ENCODE measurements at places on chromosomes 3 and 15.

- no peaks in the 10 kb centered on the region for H3K27me3 ChIP-seq
- H3K4me3 ChIP-seq, result no peak overlapping the region
- DNase-seq, result no peak
- H3K4me1 ChIP-seq, result no peaks in the 10 kb centered on the region
- no peak overlapping the region for H3K27ac ChIP-seq
- H3K36me3 ChIP-seq, result no peaks in the 10 kb centered on the region
Observed at GRCh38 chr3:175212896-175213295, 353.8 kb downstream of the NAALADL2 start.

- no peak overlapping the region for H3K27ac ChIP-seq
- H3K4me1 ChIP-seq, result peaks cover 5% of the 10 kb centered on the region
- DNase-seq, result no peak
- H3K4me3 ChIP-seq, result no peak overlapping the region
Observed at GRCh38 chr3:110625201-110625747, 446.3 kb upstream of the NECTIN3 start.

- H3K4me1 ChIP-seq, result no peaks in the 10 kb centered on the region
- DNase-seq, result no peak
- no peak overlapping the region for H3K27ac ChIP-seq
- H3K4me3 ChIP-seq, result no peak overlapping the region
- no peaks in the 10 kb centered on the region for H3K27me3 ChIP-seq
- H3K36me3 ChIP-seq, result no peaks in the 10 kb centered on the region
Observed at GRCh38 chr15:59252137-59252536, 45.5 kb downstream of the LDHAL6B start.

DNA sequence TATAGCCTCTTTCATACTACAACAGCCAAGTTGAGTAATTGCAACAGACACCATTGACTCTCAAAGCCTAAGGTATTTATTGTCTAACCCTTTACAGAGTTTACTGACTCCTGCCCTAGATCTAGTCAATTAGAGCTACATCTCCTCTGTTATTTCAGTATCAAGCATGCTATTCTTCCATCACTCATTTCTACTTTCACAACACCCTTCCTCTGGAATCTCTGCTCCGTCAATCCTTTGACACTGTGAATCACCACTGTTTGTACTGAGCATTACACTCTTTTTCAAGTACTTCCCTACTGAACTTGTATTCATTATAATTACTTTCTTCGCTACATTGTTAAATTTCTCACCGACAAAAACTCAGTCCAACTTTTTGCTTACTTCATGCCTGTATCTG is 121.8 kb downstream of the ZNF609 start:
- H3K27ac ChIP-seq, result no peak overlapping the region
- H3K4me1 ChIP-seq, result no peaks in the 10 kb centered on the region
- H3K4me3 ChIP-seq, result no peak overlapping the region
- peaks cover 3% of the 10 kb centered on the region for H3K36me3 ChIP-seq
- H3K27me3 ChIP-seq, result no peaks in the 10 kb centered on the region

DNA sequence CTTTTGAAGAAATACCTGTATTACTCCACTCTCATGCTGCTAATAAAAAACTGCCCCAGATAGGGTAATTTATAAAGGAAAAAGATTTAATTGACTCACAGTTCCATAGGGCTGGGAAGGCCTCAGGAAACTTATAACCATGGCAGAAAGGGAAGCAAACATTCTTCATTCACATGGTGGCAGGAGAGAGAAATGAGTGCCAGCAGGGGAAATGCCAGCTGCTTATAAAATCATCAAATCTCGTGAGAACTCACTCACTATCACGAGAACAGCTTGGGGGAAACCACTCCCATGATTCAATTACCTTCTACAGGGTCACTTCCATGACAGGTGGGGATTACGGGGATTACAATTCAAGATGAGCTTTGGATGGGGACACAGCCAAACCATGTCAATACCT is 18.7 kb downstream of the MFSD1 start:
- H3K4me3 ChIP-seq, result no peak overlapping the region
- H3K27ac ChIP-seq, result no peak overlapping the region
- no peak for DNase-seq
- no peaks in the 10 kb centered on the region for H3K4me1 ChIP-seq

- no peak for DNase-seq
- H3K4me3 ChIP-seq, result no peak overlapping the region
- H3K27ac ChIP-seq, result no peak overlapping the region
- no peaks in the 10 kb centered on the region for H3K27me3 ChIP-seq
- H3K36me3 ChIP-seq, result no peaks in the 10 kb centered on the region
Observed at GRCh38 chr3:31379598-31379997, 153.1 kb upstream of the STT3B start.

DNA sequence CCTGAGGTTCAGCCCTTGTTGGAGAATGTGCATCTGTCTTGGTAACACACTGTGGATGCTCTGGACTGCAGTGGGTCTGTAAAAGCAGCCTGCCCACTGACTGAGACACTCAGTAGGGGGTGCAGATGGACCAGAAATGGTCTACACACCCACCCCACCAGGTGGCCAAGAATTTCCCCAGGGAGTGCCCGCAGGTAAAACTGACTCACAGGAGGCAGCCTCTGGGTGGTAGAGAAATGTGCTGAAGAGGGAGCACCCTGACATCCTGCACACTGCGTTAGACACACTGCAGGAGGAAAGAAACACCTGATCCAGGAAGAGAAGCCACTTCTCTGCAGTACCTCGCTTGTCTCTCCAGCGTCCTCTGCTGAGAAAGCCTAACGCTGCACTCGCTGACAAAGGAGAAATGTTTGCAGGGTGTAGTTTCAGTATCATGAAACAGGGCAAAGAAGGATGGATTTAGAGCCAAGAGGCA is 109.5 kb upstream of the ABHD17C start:
- DNase-seq, result peak; percentile 31
- no peaks in the 10 kb centered on the region for H3K27me3 ChIP-seq
- no peaks in the 10 kb centered on the region for H3K4me1 ChIP-seq
- no peak overlapping the region for H3K27ac ChIP-seq
- peaks cover 3% of the 10 kb centered on the region for H3K36me3 ChIP-seq
- no peak overlapping the region for H3K4me3 ChIP-seq

All from H9 (cell line).